Stimulated activated CD4-positive, alpha-beta T cell treated with anti-CD3 and anti-CD28 coated beads, Interleukin-12 subunit alpha, Interleukin-12 subunit beta, amount 100 ng/mL, for 48 hours (primary cell): ENCODE measurements at places on chromosomes 6 and 20.

- no peak for DNase-seq
Observed at GRCh38 chr20:2295886-2296515, at the start of gene TGM3. Gene TGM3 (plus strand): TSS chr20:2296001. CDS start chr20:2296064, 63 bp downstream.

DNA sequence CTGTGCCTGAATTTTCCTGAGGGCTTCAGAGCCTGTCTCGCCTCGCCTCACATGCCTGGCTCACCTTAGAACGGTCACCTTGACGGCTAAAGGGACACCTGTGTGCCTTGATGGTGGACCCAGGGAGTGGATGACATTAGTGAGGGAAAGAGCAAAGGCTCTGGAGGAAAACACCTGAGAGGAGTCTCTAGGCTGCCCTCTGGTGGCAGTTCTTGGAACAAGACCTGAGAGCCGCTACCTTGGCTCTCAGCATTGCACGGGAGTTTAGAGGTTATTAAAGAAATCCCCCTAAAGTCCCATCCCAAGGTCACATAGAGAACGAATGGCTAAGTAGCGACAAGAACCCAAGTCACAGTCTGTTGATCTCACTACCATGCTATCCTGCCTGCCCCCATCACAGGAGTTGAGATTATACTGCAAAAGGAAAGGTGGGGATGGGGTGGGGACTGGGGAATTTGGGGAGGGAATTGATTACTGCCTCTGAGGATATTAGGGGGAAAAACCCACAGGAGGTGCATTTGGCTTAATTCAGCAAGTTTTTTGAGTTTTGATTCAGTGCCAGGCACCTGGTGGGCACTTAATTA is 7.9 kb upstream of the CDSN start:
- DNase-seq, result peak; percentile 83

- DNase-seq, result no peak
Observed at GRCh38 chr6:35128496-35128895, 12.6 kb downstream of the TCP11 start.

DNA sequence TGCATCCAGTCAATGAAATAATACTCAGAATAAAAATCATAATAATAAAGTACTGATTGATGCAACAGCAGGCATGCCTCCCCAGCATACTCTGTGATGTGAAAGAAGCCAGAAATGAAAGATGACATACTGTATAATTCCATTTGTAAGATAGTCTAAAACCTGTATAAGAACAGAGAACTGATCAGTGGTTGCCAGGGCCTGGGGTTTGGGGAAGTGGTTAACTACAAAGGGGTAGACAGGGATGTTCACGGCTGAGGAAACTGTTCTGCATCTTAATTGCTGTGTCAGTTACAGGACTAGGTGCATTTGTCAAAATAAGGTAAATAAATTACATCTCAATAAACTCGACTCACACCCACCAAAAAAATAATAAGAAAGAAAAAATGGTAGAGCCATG is 81.3 kb upstream of the BMP2 start:
- no peak for DNase-seq

DNA sequence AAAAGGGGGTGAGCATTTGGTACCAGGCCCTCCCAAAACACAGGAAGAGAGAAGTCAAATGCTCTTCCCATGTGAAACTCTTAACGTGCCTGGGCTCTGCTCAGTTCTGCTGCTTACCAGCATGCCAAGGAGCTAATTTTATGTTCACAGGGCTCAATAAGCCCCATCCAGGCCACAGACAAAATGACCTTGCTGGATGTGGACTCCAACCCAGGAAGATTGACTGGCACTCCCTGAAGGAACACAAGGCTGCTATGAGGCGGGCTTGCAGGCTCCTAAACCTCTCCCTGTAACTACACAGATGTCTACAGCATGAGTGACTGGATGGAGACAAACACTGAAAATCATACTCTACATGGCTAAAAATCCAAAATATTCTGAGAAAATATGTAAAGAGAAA is 50.6 kb downstream of the CHD6 start:
- no peak for DNase-seq
